ENCODE measurements at places on chromosomes 12 and 14.
A peak's percentile ranks its signal among the peaks of the same experiment; 100 is the strongest.

DNA sequence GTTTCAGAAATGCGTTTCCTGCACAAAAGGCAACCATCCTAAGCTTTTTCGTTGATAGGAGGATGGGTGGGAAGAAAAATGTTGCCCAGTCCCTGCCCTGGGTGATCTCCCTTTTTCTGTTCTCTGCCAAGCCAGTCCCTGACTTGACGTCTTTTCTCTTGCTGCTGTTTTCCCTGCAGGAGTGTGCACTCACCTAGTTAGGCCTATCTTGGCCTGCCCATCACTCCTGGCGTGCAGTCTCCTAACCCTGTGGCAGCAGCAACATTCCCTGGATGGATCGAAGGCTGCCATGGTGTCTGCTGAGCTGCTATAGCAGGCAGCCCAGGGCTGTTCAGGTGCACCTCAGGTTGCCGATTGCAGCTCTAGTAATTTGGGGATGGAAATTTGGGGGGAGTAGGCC lies 1.2 kb downstream of the UNC119B start:
- DNase-seq = no peak

DNA sequence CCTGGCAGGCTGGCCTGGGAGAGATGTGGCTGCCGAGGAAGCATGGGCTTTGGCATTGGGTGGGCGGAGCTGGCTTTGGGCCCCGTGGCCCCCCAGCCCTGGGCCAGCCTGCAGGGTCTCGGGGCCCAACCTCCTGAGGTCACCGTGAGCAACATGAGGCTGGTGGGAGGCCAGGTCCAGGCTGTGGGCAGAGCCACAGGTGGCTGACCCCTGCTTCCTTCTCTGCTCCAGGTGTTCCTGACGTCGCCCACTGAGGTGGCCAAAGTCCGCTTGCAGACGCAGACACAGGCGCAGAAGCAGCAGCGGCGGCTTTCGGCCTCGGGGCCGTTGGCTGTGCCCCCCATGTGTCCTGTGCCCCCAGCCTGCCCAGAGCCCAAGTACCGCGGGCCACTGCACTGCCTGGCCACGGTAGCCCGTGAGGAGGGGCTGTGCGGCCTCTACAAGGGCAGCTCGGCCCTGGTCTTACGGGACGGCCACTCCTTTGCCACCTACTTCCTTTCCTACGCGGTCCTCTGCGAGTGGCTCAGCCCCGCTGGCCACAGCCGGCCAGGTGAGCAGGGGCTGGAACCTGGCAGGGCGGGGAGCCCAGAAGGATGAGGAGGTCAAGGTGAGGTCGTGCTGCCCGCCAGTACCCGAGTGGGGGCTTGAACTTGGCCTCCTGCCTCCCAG lies 5.5 kb downstream of the SLC25A47 start:
- DNase-seq = no peak

DNA sequence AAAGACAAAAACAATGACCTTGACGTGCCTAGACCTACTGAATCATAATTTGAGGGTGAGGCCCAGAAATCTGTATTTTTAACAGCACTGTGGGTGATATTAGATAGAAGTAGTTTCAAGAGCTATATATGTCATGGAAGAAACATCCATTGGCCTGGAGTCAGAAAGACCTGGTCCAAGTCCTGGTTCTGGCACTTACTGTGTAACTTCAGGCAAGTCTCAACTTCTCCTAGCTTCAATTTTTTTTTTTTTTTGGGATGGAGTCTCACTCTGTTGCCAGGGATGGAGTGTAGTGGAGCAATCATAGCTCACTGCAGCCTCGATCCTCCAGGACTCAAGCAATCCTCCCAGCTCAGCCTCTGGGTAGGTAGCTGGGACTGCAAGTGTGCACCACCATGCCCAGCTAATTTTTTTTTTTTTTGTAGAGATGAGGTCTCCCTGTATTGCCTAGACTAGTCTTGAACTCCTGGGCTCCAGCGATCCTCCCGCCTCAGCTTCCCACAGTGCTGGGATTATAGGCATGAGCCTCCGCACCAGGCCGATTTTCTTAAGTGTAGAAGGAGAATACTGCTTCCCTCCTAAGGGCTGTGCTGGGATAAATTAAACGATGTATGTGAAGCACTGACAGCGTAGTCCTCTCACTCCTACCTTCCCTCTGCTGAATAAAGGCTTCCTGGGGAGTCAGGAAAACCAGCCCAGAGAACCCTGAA lies 14.3 kb upstream of the GPX2 start:
- DNase-seq = no peak

- no peak for DNase-seq
Observed at GRCh38 chr14:90848944-90849731, 32.9 kb upstream of the TTC7B start.

DNA sequence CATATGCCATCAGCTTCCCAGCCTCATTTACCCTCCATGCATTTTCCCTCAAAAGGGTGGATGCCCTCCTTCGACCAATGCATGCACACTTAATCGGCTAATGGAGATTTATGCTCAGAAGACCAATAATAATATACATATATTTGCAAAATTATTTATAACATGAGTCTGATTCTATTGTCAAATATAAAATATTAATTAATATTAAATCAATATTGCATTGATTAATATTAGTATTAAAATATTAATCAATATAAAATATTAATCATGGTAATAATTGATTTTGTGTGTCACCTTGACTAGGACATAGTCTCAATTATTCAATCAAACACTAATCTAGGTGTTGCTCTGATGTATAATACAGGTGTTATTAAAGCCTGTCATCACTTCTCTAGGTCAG lies 1282.5 kb downstream of the TMEM121 start:
- no peak for DNase-seq

GRCh38 chr12:121939186-121939585 lies 20.8 kb downstream of the CFAP251 start:
- DNase-seq = no peak

- no peak for DNase-seq
Observed at GRCh38 chr14:41137741-41138140, 468.9 kb upstream of the LRFN5 start.

GRCh38 chr12:58008634-58009033 lies 67.3 kb downstream of the ATP23 start:
- DNase-seq = no peak

DNA sequence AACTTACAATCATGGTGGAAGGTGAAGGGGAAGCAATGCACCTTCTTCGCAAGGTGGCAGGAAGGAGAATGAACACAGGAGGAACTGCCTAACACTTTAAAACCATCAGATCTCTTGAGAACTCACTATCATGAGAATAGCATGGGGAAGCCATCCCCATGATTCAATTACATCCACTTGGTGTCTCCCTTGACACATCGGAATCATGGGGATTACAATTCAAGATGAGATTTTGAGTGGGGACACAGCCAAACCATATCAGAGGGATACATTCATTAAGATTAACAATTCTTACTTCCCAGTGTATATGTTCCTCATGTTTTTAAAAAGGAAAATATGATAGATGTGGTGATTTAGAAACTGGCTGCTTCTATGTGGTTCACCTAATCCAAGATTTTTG lies 117.9 kb downstream of the PDE3A start:
- no peak for DNase-seq

DNA sequence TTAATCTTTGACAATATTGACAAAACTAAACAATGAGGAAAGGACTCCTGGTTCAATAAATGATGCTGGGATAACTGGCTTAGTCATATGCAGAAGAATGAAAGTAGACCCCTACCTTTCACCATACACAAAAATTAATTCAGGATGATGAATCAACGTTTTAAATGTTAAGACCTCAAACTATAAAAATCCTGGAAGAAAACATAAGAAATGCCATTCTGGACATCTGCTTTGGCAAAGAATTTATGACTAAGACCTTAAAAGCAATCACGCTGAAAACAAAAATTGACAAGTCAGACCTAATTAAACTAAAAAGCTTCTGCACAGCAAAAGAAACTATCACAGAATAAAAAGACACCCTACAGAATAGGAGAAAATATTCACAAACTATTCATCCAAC lies 97.4 kb downstream of the LMNTD1 start:
- DNase-seq = no peak

DNA sequence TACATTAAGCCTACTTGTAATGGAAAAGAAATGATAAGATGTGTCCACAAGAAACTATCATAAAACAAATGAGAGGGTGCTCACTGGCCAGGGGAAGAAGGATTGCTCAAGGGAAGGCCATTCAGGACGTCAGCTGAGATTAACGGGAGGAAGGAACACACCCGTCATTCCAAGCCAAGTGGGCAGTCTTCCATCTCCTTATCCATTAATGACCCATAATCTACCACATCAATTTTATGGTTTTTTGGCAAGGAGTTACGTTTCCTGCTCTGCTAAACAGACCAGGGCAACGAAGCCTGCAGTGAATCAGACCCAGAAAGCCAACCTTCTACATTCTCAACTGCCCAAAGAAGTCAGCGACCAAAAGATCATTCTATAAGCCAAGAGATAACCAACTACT lies 25.1 kb downstream of the PRKAB1 start:
- DNase-seq = no peak

DNA sequence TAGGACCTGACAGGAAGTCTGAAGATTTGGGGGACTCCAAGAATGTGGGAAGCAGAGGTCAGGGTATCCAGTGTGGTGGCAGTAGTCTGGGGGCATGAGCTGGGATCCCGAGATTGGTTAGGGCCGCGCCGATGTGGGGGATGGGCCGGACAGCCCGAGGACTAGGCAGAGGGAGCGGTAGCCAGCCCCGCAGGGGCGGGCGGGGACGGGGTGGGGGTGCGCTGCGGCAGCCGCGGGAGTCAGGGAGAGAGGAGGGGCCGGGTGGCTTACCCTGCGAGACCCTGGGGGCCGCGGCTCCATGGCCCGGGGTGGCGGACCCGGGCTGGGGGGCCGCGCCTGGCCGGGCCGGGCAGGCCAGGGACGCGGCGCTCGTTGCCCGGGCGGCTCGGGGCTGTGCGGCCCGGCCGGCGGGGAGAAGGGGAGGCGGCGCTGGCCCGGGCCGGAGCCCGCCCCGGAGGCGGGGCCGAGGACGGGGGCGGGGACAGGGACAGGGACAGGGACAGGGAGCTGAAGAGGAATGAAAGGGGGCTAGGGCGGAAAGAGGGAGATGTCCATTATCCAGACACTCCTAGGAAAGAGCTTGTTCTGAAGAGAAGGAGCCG lies 5.6 kb downstream of the ZNF385A start:
- DNase-seq = no peak

- DNase-seq = no peak
Observed at GRCh38 chr12:92648242-92649031, 54.4 kb upstream of the PLEKHG7 start.

DNA sequence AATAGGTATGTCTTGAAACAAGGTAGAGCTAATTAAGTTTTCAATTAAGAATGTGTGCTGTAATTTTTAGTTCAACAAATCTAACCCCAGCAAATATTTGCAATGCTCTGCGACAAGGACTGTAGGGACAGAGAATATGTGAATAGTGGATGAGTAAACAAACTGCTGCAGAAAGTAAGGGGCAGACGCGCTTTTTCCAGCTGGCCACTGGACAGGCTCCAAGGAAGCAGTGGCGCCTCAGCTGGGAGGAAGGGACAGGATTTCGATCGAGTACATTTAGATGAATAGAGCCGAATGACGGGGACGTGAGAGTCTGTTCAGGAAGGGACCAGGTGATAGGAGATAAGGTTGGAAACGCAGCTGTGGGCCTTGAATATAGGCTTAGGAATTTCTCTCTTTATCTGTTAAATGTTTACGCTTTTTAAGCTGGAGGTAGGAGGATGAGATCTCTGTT lies 69.3 kb downstream of the ELK3 start:
- DNase-seq = no peak

GRCh38 chr12:25469861-25470260 lies 83.2 kb downstream of the LMNTD1 start:
- no peak for DNase-seq

DNA sequence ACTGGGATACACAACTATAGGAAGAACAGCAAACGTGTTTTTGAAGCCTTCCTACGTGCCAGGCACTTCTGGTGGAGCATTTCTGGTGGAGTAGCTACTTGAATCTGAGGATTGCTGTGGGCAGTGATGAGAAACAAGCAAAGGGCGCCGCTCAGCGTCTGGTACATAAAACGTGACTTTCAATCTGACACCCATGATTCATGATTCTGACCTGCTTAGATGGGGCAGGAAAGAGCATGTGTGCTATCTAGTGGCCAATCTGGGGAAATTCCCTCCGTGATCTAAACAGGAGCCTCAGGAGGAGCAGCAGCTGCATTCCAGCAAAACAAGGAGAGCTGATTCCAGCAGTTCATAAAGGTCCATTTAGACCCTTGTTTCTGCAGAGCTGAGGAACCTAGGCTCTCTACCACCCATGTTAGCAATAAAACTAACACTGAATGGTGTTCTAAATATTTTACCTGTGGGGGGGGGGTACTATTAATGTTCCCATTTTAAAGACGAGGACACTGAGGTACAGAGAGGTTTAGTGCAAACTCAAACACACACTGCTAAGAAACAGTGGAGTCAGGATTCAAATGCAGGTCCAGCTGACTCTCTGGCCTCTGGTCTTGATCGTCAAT lies 37.8 kb downstream of the PAH start:
- peak; percentile 10 for DNase-seq

GRCh38 chr14:56295743-56296142 lies 177.5 kb downstream of the PELI2 start:
- no peak for DNase-seq

GRCh38 chr12:18074001-18074400 lies 16.0 kb downstream of the RERGL start:
- no peak for DNase-seq

- DNase-seq = no peak
Observed at GRCh38 chr12:12836571-12836970, 23.4 kb downstream of the DDX47 start.

GRCh38 chr12:132284827-132285741 lies 44.3 kb downstream of the GALNT9 start:
- no peak for DNase-seq

- DNase-seq = no peak
Observed at GRCh38 chr12:101087920-101088319, 122.1 kb downstream of the SLC5A8 start.

- no peak for DNase-seq
Observed at GRCh38 chr12:94636462-94637085, 13.8 kb downstream of the TMCC3 start.

DNA sequence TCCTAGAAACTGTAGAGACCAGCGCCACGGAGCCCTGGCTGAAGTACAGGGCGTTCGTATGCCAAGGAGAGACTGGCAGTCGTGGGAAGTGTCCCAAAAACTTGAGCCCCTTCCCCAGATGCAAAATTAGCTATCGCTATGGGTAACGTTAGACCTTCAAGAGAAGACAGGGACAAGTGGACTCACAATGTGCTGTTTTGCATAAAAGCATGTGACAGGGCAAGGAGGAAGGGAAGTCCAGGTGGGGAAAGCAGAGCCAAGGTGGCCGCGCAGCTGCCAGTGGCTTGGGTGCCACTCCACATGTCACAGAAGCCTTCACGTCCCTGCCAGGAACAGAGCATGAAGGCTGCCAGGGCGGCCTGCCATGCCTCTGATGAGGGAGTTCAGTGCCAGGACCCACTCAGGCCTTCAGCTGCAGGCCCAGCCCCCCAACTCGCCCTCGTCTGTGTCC lies 61.2 kb upstream of the DYNC1H1 start:
- no peak for DNase-seq

GRCh38 chr14:24436355-24437019 lies 6.1 kb downstream of the SDR39U1 start:
- DNase-seq = no peak

DNA sequence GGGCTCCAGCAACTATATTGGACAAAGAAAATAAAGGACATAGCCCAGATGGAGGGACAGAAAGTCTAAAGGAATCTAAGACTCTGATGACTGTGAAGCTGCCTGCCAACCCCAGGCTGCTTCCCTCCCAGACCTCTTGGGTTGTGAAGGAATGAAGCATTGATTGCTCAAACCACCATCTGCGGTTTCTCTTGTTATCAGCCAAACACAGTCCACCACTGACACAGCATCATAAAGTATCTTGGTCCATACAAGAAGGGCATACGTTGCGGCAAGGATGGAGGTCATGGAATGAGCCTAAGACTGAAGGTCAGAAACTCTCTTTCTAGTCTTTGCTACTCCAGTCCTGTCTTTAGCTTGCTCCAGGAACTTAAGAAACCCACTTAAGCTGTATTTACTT lies 58.5 kb upstream of the PLXNC1 start:
- DNase-seq = no peak
